ENCODE measurements at places on chromosomes 6 and 20.

- DNase-seq: no peak
These were observed 74.7 kb downstream of the MRPL14 start for GRCh38 chr6:44052419-44053023.

DNA sequence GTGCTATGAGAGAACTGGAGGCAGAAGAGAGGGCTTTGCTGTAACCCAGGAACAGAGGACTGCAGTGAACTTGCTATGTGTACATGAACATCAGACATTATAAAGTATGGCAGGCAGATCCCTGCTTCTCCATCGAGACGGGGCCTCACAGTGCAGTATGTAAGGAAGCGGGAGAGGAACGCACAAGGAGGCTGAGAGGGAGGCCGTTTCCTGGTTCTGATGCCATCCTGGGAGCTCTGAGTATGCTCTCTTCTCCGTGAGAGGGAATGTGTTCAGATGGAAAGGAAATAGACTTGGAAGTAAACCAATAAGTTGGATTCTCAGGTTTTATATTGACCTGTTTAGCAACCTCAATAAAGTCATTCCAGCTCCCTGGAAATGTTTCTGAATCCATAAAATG is 101.8 kb downstream of the ALDH8A1 start:
- no peak for DNase-seq

DNA sequence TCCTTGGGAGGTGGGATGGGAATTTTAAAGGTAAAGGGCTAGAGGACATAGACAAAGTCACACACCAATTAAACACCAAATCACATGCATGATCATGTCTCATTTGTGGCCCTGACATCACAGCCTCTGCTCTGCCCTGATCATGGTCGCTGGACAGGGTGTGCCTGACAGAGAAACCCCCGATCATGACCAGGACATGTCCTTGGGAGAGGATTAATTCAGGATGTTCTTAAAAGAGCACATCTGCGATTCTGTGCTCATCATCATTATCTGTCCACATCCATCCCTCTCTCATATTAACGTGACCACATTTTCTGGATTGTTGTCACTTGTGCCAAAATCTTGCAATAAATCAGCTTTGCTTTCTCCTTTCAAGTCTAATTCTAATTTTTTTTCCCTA is 7.7 kb upstream of the PBOV1 start:
- no peak for DNase-seq

GRCh38 chr20:44028868-44029847 is 114.5 kb downstream of the TOX2 start:
- DNase-seq: no peak

GRCh38 chr6:24935366-24936152 is at the start of gene RIPOR2:
RIPOR2 (minus strand) TSS chr6:24935960; CDS start chr6:24935898, 62 bp downstream.
- DNase-seq: no peak

DNA sequence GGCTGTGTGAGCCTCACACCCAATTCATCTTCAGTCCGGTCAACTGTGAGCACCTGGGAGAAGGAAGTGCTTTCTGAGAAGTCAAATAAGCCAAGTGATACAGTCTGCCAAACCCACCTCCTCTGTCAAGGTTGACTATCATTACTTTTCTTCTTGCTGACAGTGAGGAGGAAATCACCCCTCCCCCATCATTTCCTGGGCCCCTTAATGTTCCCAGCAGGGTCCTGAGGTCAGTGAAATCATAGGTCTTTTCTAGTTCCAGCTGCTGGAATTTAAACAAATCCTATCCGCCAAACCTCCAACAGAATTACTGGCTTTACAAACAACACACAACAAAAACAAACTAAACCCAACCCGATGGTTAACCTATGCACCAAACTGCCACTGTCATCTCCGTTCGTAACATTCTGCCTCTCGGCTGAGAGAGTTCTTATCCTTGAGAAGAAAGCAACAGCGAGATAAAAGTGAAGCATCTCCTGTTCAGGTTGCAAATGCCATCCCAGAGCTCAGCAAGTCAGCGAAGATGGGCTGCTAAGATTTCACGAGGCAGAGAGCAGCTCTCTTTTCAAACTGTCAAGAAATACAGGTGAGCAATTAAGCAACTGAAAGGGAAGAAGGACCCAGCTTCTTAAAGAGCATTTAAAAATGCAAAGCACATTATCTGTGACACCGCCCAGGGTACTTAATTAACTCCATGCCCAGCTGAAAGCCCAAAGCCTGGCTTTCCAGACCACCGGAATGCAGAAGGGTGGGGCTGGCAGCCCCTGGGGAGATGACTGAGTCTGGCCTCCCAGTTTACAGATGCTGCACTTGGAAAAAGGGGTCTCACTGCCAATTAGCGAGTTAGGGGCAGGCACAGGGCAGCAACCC is 24.7 kb downstream of the GFOD1 start:
- no peak for DNase-seq

DNA sequence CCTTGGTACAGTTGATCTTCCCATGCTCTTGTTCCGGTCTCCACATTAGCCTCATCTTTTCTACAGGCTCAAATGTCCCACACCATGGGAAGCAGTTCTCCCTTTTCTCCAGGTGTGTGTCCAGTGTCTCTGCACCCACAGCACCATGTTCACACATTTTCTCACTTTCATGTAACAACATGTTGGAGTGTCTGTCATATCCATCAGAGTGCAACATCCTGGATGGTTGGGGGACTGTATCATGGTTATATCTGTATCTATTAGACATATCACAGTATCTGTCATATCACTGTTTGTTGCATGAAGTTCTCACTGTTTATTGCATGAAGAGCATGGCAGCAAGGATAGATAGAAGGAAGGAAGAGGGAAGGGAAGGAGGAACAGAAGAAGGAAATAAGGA is 635.6 kb downstream of the EPM2A start:
- DNase-seq: no peak

DNA sequence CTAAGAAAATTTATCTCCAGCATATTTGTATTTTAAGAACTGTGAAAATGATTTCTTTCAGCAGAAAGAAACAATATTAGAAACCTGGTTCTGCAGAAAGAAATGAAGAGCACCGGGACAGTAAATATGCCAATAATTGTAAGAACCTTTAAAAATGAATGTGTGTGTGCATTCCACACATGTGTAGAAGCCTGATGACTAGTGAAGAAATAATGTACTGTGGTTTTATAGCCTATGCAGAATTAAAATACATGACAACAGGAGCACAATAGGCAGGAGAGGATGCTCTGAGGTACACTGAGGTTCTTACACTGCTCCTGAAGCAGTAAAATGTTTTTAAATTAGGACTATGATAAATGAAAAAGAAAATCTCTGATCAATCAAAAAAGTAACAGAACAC is 48.9 kb downstream of the SNX14 start:
- DNase-seq: no peak
